T-helper 22 cell (primary cell): ENCODE measurements at places on chromosomes 5 and 9.

- no peak for DNase-seq
Measured at GRCh38 chr9:19387317-19387716, 7.3 kb upstream of the RPS6 start.

DNA sequence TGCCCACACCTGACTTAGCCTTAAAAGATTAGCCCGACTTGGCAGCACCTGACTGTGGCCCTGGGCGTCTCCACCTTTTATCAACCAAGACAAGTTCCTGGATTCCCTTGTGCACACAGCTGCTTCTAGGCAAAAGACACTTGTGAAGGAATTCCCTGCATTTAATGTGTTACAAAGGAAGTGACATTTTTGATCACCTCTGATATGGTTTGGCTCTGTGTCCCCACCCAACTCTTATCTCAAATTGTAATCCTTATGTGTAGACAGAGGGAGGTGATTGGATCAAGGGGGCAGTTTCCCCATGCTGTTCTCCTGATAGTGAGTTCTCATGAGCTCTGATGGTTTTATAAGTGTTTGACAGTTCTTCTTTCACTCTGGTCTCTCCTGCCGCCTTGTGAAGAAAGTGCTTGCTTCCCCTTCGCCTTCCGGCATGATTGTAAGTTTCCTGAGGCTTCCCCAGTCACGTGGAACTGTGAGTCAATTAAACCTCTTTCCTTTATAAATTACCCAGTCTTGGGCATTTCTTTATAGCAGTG, 2.6 kb upstream of the CPEB4 start:
- no peak for DNase-seq

- DNase-seq = no peak
Measured at GRCh38 chr5:16805486-16805885, 130.6 kb downstream of the MYO10 start.

- DNase-seq = no peak
Measured at GRCh38 chr9:76403352-76403751, 9.1 kb upstream of the RFK start.

GRCh38 chr5:83583859-83584258, 112.3 kb downstream of the VCAN start:
- DNase-seq = no peak

- no peak for DNase-seq
Measured at GRCh38 chr5:130335117-130335516, 430.9 kb downstream of the CHSY3 start.

DNA sequence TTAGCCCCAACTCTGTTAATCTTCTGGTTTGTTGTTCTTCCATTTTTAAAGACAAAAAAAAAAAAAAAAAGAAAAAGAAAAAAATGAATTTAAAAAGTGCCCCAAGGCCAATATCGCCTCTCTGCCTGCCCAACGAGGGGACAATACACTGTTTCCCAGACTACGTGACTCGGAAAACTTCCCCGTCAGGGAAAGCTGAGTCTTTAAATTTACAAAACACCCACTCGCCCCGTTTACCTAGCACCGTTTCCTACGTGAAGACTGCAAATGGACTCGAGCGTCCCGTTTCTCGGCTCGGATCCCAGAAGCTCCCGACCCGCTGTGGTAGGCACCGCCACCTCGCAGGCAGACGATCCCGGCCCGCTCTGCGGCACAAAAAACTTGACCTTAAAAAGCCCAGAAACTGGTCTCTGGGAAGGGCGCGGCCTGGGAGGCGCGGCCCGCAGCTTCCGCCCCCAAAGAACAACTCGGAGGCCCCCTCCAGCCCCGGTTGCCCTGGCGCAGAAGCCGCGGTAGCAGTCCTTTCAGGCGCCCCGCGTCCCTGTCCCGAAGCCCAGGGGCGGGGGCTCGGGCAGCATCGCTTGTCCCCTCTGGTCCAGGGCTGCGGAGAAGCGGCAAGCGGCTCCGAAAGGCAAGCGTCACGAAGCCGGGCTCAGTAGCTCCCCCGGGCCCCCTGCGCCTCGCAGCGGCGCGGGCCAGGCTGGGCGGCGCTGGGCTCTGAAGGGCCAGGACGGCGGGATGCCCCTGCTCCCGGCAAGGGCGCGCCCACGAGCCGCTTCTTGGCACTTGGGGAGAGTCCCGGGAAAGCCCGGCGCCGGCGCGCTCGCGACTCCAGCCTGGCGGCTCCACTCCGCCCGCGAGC, at the start of gene GCNT4:
Gene GCNT4, minus strand, starts transcription at position 367 of the 862 bp plus-strand sequence. CDS start 22,521 bp downstream, outside the sequence.
- DNase-seq = no peak

DNA sequence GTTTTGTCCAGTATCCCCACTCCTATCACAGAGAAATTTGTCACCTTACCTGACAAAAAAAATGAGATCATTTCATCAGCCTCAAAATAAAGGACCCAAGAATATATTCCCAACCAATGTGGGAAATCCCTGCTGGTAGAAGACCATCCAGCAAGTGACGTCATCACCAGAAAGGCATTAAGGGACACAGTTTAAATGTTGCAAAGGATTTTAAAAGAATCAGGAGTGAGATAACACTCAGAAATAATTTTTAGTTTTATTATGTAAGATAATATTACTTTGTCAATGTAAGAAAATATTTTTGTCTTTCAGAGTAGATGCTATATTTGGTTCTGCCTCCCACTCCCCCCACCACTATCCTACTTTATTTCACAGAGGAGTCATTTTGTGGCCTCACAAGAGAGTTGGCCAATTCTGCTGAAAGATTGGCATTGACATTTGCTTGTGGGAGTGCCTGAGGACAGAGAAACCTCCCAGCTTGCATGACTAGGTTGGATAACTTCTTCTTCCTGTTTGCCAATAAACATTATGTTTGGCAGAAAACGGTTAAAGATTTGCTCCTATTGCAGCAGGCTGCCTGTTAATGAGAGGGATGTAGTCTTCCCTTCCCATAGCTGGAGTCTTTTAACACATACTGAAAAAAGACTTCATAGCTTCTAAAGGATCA, 288.6 kb upstream of the DAB2 start:
- no peak for DNase-seq

GRCh38 chr5:122756264-122756911, 18.5 kb upstream of the SNX2 start:
- no peak for DNase-seq

GRCh38 chr9:34994260-34994899, 4.8 kb downstream of the DNAJB5 start:
- DNase-seq = no peak

- DNase-seq = no peak
Measured at GRCh38 chr9:109627042-109627441, 128.9 kb upstream of the PTPN3 start.

DNA sequence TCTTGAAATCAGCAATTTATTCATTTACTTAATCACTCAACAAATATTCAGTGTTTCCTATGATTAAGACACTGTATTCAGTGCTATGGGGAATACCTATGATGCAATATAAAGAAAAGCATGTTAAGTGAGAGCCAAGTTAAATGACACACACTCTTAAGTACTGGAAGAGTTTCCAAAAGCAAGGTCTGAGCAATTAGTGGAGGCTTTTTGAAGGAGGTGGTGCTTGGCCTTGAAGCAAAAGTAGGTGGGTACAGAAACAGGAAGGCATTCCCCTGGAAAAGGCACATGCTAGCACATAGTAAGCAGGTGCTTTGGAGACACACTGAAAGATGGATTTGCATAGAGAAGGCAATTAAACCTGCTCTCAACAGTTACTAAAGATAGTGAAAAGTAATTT, 4.0 kb downstream of the TSLP start:
- no peak for DNase-seq

GRCh38 chr9:118473521-118473920, 769.3 kb downstream of the TLR4 start:
- DNase-seq = no peak

DNA sequence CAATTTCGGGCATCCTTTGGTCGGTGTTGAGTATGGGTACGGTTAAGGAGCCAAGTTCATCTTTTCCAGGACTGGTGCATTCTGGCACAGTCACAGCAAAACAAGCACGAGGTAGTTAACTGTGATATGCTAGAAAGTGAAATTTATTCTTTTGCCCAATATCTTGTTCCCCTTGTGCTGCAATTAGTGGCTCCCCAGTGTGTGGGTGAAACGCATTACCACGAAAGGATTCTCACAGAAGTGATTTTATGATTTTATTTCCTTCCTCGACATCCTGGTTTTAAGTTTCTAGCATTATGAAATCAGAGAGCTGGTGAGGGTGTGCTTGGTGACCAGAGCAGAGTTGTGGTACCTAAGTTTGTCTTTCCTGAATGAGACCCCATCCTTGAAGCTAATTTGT, 1.5 kb downstream of the FRMPD1 start:
- no peak for DNase-seq

- no peak for DNase-seq
Measured at GRCh38 chr9:7097785-7098752, 340.3 kb downstream of the KDM4C start.

DNA sequence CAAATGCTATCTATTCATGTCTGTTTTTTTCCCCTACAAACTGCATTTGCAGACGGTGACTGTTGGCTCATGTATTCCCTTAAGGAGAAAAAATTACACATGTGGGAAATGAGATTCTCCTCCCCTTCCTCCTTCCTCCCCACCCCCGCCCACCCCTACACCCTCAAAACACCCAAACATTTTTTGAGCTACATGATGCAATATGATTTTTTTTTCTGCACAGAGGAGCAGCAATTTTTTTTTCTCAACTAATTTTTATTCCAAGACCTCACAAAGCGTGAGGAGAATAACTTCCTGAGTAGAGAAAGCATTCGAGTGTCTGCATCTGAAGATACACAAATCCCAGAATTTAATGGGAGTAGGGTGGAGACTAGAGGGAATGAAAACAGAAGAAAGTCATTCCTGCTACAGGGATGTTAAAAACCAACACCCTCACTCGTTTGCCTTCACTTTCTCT, 118.1 kb downstream of the PRDM6 start:
- no peak for DNase-seq

DNA sequence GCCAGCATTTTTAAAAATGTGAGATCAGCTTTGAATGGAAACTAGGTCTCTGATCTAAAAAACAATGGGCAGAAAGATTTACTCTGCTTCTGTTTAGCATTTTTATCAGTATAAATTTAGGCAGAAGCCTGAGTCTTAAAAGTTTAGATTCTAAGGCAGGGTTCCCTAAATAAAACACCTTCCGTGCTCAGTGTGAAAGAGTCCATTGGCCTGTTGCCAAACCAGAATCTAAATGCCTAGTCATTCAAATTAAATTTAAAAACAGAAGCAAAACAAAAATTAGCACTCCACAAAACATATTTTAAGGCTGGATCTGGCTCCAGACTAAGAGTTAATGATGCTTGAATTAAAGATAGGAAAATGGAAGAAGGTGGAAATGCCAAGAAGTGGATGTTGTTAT, 4.5 kb downstream of the TYRP1 start:
- DNase-seq = no peak

GRCh38 chr9:3732077-3733038, 206.6 kb upstream of the RFX3 start:
- no peak for DNase-seq

- DNase-seq = no peak
Measured at GRCh38 chr5:84685121-84685894, 300.6 kb upstream of the EDIL3 start.

DNA sequence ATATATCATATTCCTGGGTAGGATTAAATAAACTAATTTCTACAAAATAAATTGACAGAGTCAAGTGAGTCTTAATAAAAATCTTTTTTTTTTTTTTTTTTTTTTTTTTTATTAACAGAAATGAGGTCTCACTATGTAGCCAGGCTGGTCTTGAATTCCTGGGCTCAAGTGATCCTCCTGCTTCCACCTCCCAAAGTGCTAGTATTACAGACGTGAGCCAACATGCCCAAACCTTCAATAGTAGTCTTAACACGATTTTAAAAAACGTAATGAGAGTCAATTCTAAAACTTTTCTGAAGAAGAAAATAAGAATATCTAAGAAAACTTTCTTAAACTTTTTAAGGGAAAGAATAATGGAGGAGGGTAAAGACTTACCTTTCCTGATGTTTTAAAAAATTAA, 84.2 kb downstream of the YIPF5 start:
- DNase-seq = no peak

GRCh38 chr9:94985649-94986048, 259.1 kb downstream of the AOPEP start:
- no peak for DNase-seq

DNA sequence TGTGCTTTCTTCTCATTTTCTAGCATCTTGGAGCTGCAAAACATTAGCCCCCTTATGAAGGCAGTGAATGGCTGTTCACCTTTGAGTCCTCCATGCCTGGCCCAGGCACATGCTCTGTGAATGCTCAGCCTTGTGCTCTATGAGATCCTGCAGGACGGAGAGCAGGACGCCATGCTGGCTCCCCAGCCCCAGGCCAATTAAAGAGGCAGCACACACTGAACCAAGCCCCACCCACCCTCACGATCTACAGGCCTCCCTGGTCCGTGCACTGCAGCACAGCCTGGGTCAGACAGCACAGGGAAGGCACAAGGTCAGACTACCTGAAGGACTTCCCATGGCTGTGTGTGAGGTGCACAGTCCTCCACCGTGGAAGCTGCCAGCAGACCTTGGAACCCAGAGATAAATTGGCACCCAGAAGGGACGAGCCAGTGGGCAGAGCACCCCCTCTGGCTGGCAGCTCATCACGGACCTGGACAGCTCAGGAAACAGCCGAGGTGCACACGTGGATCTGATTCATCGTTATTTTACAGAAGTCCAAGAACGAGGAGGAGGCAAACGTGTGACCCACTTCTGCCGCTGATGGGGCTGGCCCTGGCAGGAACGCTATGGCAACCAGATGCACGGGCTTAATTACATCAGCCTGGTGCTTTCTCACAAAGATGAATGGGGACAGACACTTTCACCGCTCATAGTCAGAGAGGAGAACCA, 59.5 kb downstream of the OLFM1 start:
- no peak for DNase-seq

- no peak for DNase-seq
Measured at GRCh38 chr9:93304574-93305496, 120.9 kb downstream of the WNK2 start.

DNA sequence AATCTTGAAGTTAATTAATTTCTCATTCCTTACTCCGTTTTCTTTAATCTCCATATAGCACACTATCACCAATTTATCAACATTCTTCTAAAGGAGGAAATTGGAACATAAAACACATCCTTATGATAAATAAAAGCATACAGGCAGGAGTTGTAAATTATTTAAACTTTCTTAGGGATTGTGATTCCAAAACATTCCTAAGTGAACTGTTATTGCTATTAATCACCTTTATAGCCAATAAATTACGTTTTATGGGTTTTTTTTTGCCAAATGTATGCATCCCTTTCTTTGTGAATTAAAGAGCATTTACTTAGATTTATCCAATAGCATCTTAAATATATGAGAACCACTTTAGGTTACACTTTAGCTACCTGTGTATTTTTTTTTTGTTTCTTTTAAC, 55.3 kb downstream of the FBXO4 start:
- DNase-seq = no peak

GRCh38 chr5:10660135-10660534, 96.3 kb downstream of the ANKRD33B start:
- DNase-seq = no peak
